ENCODE measurements at places on chromosomes 4 and X. TPM values are rescaled to one million over a fixed set of nuclear protein-coding genes. Genes with fewer than 3 reads are reported as not detected.

- DNase-seq: no peak
These were observed 11.0 kb downstream of the BMX start for GRCh38 chrX:15511563-15511962.

The GPR82 gene
- total RNA-seq: 0.97 TPM

DNA sequence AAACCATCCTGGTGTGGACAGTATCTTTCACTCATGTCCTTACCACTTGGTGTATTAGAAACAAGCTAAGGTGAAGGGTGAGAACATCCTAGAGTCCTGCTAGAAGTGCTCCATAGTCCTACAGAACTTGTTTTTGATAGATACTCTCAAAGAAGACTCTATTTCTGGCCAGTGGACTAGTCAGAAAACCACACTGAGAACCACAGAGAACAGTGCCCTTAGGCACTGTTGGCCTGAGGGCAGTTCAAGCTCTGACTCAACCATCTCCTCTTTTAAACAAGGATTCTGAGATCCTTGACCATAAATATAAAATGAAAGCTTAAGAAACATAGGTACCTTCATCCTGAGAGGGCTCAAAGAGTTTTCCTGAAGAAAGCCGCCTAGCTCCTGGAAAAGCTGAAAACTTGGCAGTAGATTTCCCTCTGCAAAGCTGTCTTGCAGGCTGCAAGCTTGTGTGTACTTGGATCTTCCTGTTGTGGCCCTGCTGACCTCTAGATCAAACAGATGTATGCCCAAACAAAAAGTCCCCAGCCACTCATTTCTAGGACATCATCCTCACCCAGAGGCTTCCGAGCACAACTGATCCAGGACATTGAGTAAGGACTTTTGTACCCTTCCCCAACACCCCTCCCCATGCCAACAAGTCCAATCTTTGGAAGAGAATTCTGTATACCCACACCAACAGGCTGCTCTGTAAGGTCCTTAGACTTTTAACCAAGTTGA lies 111.6 kb upstream of the CXCL13 start:
- DNase-seq: no peak

DNA sequence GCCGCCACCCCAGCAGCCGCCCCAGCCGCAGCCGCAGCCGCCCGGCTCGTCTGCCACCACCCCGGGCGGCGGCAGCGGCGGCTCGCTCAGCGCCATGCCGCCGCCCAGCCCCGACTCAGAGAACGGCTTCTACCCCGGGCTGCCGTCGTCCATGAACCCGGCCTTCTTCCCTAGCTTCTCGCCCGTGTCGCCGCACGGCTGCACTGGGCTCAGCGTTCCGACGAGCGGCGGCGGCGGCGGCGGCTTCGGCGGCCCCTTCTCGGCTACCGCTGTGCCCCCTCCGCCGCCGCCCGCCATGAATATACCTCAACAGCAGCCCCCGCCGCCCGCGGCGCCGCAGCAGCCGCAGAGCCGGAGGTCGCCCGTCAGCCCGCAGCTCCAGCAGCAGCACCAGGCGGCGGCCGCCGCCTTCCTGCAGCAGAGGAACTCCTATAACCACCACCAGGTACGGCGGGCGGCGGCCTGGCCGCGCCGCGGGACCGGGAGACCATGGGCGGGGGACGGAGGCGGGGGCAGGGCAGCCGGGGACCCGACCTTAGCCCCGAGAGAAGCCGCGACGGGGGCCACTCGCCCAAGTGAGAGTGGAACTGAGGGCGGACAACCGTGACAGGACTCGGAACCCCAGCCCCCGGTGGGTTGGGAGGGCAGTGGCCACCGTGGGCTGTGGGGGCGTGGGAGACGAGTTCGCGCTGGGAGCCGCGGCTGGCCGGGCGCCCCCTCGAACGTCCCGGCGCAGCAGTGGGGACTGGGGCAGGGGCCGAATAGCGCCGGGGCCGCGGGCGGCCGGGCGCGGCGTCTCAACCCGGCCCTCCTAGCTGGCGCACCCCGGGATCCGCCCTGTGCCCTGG lies 1.8 kb downstream of the CPEB2 start:
- DNase-seq: peak; percentile 76

The USP51 gene
- total RNA-seq: 2.0 TPM

The VCX2 gene
- not detected for total RNA-seq

DNA sequence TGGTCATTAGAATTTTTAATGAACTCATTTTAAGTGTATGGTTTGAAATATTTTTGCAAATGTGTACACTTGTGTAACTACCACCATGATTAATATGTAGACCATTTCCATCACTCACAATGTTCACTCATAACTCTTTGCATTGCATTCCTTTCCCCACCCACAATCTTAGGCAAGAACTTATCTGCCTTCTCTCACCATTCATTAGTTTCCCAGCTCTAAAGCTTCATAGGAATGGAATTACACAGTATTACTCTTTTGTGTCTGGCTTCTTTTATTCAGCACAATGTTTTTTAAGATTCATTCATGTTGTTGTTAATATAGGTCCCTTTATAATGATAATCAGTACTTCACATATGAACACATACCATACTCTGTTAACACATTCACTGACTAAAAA lies 106.1 kb downstream of the ARAP2 start:
- DNase-seq: no peak

All from activated naive CD8-positive, alpha-beta T cell treated with anti-CD3 and anti-CD28 coated beads, Interleukin-2, amount 10 ng/mL, durations not matched to agents 7 days and 5 days (primary cell).